ENCODE measurements at places on chromosomes 5 and 9.

DNA sequence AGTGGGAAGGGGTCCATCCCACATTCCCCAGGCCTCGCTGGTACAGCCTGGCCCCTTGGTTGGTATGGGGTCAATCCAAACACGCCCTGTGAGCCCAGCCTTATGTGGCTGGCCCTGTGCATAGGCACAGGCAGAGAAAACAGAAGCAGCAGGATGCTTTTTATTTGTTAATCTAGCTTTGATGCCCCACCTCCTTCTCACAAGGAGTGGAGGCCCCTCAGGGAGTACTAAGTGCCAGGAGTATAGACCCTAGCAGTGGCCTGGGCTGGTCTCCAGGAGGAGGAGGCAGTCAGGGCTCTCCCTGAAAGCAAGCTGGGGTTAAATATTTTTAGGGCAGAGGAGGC lies 14.6 kb upstream of the TCF7 start:
- no peak for DNase-seq

DNA sequence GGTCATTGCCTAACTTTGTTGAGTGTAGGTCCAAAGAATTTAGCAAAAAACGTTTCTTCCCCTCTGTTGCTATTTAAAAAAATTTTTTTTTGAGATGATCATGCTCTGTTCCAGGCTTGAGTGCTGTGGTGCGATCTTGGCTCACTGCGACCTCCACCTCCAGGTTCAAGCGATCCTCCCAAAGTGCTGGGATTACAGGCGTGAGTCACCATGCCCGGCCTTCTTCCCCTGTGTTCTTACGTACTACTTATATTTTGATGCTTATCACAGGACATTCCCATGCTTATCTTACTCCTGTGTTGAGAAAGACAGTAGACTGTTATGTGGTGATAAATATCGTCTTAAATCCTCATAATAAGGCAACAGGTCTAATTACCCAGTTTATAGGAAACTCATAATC lies 2.5 kb downstream of the ACER2 start:
- DNase-seq, result no peak

DNA sequence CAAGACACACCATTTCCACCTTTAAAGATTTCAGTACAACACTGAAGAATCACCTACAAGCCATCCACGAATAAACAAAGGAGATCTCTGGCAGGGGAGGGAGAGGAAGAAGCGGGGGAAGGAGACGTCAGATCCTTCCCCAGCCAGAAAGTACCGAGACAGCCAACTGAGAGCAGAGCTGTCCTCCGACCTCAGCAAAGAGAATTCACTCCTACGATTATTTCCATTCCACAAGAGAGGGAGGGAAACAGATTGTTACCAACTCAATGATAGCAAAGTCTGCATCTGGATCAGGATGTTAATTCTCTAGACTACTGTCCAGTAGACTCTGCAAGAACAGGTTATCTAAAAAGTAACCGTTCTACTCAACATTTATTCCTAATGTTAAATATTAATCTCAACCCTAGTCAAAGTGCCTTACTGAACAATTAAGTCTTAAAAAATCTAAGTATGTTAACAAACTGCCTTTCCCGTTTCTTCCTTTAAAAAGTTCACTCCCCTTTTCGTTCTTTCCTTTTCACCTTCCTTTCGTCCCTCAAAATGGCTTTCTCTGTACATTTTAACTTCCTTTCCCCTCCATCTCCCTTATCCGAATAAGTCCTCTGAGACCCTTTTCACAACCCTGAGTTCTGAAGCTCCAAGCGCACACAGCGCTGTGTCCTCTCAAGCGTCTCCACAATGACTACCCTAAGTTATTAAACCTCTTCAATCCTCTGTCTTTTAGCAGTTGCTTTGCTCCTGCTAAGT lies 1.4 kb downstream of the CHD1 start:
- peak; percentile 19 for DNase-seq

DNA sequence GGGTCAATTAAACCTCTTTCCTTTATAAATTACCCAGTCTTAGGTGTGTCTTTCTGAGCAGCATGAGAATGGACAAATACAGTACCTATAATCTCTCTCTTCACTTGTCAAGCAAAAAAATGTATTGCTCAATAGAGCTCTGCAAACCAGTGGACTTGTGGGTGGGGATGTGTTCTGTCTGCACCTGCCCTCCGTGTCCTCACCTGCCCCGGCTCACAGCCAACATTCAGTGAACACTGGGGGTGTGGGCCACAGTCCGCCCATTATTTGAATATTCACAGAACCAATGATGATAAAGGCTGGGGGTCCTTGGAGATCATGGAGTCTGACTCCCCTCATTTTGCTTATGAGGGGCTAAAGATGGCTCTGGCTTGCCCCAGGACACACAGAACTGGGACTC lies 36.9 kb upstream of the MED27 start:
- no peak for DNase-seq

GRCh38 chr9:6944093-6944551 lies 186.3 kb downstream of the KDM4C start:
- DNase-seq, result no peak

DNA sequence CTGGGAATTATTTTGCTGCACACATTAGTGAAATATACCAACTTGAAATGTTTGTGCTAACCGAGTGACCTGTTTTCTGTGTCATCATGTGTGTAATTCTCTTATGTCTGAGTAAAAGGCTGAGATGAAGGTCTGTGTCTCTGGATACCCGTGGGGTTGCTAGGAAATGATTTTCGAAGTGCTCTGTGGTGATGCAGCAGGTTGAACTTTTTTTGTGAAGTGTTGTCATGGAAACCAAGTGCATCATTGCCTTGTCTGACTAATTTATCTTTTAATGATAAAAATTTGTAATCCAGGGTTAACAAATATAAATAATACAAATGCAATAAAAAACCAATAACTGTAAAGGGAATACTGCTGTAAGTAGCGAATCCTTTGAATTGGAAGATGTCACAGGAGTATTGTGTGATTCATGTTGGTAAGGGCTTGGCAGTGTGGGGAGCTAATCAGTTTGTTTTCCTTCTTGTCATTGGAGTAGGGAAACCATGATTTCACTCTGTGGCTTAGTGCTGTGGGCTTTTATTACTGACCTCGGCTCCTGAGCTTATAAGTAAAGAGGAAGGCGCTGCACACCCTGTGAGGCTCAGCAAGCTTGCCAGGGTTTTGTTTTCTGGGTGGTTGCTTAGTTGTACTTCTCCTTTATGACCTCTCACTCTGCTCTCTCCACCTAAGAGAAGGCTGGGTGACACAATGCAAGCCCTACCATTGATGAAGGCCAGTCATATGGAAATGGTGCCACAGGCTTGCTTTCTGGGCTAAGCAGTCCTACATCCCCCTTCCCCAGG lies 22.3 kb downstream of the PDE8B start:
- DNase-seq, result no peak

GRCh38 chr5:138344887-138345622 lies 7.0 kb downstream of the FAM53C start:
- no peak for DNase-seq

DNA sequence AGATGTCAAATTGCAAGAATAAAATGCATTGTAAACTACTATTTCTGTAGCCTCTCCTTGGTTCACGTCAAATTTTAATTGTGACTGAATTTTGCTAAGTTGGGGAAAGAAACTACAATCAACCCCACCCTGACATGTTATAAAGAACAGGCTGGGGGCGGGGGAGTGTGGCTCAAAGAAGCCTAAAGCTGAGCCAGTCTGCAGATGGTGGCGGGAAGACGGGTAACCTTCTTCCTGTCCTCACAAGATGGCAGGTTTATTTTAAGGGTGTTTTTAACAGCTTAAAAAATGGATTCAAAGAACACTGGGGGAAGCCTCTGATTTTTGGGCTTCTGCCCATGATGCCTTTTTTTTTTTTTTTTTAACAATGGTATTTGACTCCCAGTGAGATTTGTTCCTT lies 68.5 kb upstream of the MELK start:
- DNase-seq, result no peak

DNA sequence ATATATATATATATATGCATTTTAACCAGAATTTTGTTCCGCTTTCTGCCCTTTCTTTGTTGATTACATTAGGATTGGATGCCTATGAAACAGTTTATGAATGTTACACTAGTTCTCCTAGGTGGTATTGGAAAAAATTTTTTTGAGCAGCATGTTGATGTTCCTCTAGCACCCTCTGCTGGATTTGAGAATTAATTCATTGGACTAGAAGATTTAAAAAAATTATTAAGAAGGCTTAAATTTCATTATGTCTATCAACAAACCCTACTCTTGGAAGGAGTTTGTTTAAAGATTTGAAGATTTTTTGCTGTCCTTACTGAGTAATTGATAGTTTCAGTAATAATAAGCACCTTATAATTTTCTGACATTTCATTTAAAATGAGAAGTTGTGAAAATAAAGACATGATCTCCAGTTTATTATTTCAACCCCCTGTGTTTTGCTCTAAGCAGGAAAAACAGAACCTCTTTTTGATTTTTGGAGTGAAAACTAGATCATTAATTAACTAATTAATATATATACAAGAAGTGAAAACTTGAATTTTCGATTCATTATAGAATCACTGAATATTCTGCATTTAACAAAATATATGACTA lies 89.6 kb downstream of the CCDC171 start:
- DNase-seq, result no peak

- DNase-seq, result no peak
These were observed 1032.7 kb downstream of the NR2F1-AS1 start for GRCh38 chr5:92548346-92548745.

GRCh38 chr9:98775831-98776441 lies 20.4 kb downstream of the ANKS6 start:
- no peak for DNase-seq

DNA sequence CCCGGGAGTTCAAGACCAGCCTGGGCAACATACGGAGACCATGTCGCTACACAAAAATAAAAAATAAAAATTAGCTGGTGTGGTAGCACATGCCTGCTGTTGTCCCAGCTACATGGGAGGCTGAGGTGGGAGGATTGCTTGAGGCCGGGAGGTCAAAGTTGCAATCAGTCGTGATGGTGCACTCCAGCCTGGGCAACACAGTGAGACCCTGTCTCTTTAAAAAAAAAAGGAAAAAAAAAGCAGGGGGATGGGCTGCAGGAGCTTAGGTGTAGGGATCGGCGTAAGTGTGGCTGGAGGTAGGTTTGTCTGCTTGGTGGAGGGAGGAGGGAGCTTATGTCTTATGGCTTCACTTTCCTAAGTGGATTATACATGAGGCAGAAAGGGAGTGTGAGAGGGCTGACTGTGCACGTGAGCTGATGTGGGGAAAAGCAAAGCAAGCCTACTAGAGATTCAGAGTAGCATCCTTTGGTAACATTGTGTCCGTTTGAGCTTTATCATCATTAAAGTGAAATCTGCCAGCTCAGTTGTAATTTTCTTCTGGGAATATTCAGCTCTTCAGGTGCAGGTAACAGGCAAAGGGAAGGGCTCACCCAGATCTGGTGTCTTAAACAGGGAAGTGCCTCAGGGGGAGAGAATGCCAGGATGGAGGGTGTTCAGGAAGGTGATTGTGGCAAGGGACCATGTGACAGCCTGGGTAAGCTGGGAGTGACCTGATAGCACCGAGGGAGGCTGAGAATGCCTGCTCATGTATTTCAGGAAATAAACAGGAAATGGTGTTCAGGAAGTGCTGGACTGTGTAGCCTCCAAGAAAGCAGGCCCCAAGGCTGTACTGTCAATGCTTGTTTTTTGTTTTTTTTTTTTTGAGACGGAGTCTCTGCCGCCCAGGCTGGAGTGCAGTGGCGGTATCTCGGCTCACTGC lies 17.6 kb upstream of the SETX start:
- DNase-seq, result no peak

GRCh38 chr5:134813827-134814226 lies 31.9 kb upstream of the C5orf24 start:
- DNase-seq, result no peak

- no peak for DNase-seq
These were observed 406.1 kb downstream of the RAB3C start for GRCh38 chr5:58988938-58989337.

DNA sequence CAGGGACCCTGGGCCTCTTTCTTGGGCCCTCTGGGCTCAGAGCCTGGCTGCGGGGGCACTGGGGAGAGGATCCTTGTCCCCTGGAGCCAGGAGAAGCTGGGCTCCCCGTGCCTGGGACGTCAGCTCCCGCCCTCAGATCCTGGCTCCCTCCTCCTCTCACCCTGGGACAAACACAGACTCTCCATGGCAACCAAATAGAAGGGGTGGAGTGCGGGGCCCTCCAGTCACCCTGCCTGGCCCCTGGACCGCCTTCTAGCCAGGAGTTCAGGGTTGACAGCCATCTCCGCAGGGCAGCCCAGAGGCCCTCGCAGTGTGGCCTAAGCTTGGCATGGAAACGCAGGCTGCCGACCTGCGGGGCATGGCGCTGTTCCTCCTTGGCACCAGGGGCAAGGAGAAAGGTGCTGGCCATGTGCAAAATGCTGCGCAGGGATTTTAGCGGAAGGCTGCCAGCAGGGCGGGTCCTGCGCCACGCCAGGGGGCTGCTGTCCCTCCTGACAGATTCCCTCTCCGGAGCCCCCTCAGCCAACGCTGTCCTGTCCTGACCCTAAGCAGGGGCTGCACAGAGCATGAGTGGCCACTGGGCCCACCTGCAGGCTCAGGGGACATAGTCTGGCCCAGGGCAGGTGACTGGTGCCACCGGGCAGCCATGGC lies 1.0 kb downstream of the ZDHHC11 start:
- DNase-seq, result no peak

- DNase-seq, result no peak
These were observed 1409.6 kb upstream of the WWC1 start for GRCh38 chr5:166881802-166882201.

DNA sequence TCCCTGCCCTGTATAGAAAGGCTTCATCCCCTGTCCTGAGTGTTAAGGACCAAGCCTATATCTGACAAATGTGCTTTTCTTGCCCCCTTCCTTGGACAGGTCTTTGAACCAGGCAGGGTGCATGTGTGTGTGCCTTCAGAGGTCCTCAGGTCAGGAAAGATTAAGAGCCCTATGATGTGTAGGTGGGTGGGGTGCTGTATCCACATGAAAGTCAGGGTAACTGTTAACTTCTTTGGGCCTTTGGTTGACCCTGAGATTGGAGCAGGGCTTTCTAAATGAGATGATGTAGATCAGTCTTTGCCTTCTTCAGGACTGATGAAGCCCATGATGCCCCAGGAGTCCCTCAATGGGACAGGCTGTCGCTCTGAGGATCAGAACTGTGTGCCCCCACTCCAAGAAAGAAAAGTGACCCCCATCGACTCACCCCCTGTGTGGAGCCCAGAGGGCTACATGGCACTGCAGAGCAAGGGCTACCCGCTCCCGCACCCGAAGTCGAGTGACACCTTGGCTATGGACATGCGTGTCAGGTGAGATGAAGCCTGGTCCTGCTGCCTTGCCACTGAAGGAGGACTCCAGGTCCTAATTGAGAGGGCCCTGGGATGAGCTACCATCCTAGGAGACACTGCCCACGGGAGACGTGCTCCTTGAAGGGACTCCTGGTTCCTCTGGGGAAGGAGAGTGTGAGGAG lies 29.4 kb upstream of the POMT1 start:
- DNase-seq, result no peak

DNA sequence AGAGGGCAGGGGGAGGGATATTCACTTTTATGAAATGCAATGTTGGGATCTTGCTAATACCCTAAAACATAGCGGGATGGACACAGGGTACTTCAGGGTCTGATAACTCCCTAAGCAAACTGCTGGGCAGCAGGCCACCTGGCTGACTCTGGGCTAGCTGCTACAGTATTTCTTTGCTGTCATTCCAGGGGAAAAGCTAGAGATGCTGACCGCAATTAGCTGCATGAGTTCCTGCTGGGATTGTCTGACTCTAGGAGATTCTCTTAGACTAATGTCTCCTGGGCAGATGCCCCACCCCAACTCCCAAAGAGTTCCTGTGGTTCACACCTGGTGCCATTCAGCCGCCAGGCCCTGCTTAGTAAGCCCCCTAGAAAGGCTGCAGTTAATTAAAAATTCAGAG lies 69.9 kb downstream of the PSAT1 start:
- no peak for DNase-seq

- DNase-seq, result no peak
These were observed 37.9 kb downstream of the PLEKHG4B start for GRCh38 chr5:129820-130219.
